ENCODE measurements at places on chromosomes 16 and 17.

DNA sequence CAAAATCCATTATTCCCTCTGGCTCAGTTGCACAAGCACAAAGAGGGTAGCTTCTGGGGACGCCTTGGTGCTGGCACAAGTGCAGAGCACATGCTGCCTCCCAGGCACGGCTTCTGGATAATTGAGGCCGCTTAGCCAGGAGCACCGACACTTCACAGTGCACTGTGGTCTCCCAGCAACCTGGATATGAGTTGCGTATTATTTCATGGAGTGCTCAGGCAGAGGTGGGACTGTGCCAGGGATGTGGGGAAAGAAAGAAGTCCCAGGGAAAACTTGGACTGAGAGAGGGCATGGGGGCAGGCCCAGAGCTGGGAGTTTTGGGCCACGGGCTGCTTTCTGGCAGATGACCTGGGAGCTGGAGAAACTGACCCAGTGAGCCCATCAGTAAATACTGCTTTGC is 37.5 kb downstream of the MPRIP start:
- no peak for DNase-seq

DNA sequence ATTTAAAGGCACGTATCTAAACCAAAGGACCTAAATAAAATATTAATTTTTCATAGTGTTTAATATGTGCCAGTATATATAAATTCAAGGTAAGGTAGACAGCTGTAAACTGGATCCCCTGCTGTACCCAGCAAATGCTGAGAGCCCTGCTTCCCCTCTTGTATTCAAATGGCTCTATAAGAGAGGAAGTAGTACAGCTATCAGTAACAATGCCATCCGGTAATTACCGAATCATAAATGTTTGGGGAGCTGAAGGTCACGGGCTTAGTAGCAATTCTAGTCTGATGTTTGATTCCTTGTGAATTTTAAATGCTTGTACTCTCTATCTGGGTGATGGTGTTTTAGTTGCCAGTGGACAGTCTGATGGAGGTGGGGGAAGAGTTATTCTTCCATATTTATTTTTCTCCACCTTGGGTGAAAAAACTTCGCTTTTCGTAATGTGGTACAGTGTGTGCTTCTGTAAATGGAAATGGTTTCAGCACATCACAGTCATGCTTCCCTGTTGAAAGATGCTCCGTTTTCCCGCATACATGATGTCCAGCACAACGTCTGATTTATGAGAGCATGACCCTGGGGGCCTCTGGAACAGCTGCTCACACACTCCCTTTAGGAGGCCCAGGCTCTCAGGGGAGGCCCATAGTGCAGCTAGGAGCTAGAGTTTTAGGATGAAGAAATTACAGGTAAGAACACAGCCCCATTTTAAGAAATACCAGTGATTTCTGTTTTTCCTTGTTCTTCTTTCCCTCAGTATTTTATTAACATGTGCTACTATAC is 423.9 kb downstream of the WWOX start:
- no peak for DNase-seq

GRCh38 chr17:47622180-47622549 is 27.6 kb upstream of the KPNB1 start:
- no peak for DNase-seq

- DNase-seq, result no peak
Observed at GRCh38 chr16:66569131-66569530, 2.9 kb downstream of the CMTM1 start.

DNA sequence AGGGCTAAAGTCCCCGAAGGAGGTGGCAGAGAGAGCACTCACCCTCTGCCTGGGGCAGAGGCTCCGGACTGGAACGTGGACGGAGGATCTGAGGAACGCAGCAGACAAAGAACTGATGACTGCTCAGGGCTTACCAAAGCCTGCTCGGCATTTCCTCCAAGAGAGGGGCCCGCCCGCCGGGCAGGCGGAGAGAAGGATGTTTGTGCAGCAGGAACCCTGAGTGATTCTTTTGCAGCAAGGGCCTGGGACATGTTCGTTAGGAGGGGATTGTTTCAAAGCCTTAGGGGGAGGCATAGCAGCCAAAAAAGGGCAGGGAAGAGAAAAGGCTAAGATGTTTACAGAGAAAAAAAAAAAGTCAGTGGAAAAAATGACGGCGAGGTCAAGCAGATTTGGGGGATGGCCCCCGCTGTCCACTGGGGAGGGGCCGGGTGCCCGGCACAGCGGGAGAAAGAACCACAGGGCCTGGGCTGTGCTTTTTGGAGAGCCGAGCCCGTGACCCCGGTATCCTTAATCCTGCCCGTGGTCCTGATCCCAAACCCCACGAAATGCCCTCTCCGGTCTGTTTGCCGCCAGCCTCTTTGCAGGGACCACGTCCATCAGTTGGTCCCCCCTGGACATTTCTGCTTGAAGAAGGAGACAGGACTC is 129.3 kb downstream of the NTN1 start:
- DNase-seq, result no peak

All from Karpas-422 (cell line).